Naive B cell (primary cell): ENCODE measurements at places on chromosomes 7 and 10. TPM values are rescaled to one million over a fixed set of nuclear protein-coding genes. Genes with fewer than 3 reads are reported as not detected.

GRCh38 chr7:45125193-45125904 lies 13.9 kb upstream of the TBRG4 start:
- no peak for DNase-seq

HOXA3 gene
- not detected for polyA plus RNA-seq

DNA sequence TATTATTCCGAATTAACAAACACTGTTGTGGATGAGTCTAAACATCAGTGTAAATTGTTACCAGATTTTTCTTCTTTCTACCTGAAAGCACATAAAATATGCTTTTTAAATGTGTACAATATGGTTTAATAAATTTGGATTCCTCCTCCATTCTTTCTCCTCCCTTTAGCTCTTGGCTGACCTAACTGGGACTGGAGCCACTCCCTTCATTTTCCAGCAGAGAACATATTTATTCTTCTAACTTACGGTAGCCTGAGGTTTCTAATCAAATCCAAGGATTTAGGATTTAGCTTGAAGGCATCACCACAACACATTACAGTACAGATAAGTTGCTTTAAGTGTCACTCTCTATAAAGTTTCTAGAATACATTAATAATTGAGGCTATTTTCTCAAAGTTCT lies 88.2 kb upstream of the SEMA3C start:
- no peak for DNase-seq

DNA sequence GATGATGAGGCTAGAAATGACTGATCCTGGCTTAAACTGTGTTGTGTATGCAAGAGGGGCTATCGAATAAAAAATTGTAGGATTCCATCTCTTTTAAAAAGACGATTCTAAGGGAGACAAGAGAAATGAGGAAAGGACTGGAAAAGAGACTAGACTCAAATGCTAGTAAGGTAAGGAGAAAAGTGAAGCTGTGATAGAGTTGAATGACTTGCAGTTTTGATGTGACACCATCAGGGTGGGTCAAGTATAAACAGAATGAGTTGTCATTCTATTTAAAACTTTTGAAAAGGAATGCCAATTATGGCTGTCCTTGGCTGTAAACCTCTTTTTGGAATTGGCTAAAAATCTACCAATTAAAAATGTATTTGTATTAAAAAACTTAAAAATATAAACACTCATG lies 184.5 kb upstream of the PHF14 start:
- DNase-seq, result no peak

- DNase-seq, result no peak
These were observed 127.4 kb upstream of the AGR3 start for GRCh38 chr7:17009007-17009719.
